ENCODE measurements at places on chromosomes 11 and 22. TPM values are rescaled to one million over a fixed set of nuclear protein-coding genes. Genes with fewer than 3 reads are reported as not detected.

DNA sequence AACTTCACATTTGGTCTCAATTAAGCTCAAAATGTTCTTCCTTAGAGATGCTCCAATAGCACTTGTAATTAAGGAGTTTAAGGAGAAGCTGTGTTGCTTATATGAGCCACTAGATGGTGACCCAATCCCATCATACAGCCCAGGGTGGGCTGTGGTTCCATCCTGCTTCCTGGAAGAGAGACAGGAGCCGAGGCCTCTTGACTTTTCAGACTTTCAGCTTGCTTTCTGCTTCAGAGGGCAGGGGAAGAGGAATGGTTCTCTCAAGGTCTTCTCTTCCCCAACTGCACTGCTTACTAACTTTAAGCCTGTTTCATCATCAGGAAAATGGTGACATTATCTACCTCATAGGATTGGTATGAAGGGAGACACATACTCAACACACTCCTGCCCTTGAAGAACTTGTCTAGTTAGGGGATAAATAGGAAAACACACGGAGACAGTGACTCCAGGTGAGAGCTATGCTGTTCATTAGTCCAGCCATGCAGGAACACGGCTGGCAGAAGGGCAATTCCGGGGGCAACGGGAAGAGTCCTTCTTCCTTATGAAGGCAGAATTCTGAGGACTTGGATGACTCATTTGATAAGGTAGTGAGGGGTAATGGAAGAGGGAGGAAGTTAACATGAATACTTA lies 20.1 kb downstream of the TMEM218 start:
- peak; percentile 89 for DNase-seq

Gene NAALAD2
- 24.6 TPM for total RNA-seq

- DNase-seq: no peak
Measured at GRCh38 chr11:19869466-19869865, 156.8 kb downstream of the NAV2 start.

- DNase-seq: peak; percentile 5
Measured at GRCh38 chr11:95108159-95108611, 18.5 kb downstream of the ENDOD1 start.

Gene TYR
- total RNA-seq: not detected

- no peak for DNase-seq
Measured at GRCh38 chr22:42682113-42682851, 33.1 kb upstream of the CYB5R3 start.
